Large intestine (tissue), 12 donors: ENCODE measurements at places on chromosomes 12 and 14.

- DNase-seq: no peak
Measured at GRCh38 chr12:6771091-6771495, 1.2 kb upstream of the LAG3 start.

DNA sequence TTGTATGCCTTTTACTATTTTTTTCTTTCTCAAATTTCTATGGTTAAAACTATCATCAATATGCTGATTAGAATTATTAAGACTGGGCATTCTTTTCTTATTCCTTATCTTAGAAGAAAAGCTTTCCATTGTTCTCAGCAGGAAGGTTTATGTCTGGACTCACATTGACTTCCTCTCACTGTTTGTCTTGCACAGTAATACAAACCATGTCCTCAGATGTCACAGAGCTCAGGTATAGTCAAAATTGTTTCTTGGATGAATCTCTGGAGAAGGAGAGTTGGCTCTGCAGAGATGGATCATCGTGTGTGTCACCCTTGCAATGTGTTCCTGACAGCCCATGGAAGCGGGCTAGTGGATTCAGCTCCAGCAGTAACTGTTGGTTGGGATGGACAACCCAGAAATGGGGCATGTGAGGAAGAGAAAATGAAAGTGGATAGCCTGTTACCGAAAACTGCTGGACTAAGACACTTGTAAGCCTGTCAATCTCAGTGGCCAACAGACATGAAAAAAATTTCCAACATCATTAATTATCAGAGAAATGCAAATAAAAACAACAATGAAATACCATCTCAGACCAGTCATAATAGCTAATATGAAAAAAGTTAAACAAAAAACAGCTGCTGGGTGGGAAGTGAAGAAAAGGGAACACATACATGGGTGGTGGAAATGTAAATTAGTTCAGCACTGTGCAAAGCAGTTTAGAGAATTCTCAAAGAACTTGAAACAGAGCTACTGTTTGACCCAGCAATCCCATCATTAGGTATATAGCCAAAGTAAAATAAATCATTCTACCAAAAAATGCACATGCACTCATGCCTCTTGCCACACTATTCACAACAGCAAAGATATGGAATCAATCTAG is 967.8 kb downstream of the TMEM121 start:
- no peak for DNase-seq

GRCh38 chr14:105053996-105054395 is 11.2 kb downstream of the GPR132 start:
- no peak for DNase-seq

GRCh38 chr12:20305470-20305869 is 62.9 kb upstream of the PDE3A start:
- no peak for DNase-seq

DNA sequence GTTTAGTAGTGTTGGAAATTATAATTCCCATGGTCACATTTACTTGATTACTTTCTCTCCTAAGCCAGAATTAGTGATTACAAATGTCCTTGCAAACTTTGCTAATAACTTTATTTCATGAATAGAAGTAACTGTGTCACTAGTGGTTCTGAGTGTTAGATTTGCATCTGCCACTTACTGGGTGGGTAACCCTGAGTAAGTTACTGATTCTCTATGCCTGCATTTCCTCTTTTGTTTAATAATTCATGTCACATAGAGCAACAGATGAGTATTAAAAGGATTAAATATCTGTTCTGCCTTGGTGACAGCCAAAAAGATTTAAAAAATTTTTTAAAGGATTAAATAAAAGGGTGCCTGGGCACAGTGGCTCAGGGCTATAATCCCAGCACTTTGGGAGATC is 78.6 kb downstream of the BHLHE41 start:
- no peak for DNase-seq

- DNase-seq: no peak
Measured at GRCh38 chr12:2451497-2451896, 343.3 kb upstream of the FKBP4 start.
